ENCODE measurements at places on chromosomes 1 and 21.
A peak's percentile ranks its signal among the peaks of the same experiment; 100 is the strongest.

- DNase-seq = peak; percentile 44
These were observed 9.0 kb downstream of the IGSF9 start for GRCh38 chr1:159936273-159936904.

GRCh38 chr1:157319567-157319966, 181.4 kb upstream of the ETV3 start:
- DNase-seq = no peak

GRCh38 chr21:26852423-26852822, 7.2 kb upstream of the ADAMTS1 start:
- no peak for DNase-seq

DNA sequence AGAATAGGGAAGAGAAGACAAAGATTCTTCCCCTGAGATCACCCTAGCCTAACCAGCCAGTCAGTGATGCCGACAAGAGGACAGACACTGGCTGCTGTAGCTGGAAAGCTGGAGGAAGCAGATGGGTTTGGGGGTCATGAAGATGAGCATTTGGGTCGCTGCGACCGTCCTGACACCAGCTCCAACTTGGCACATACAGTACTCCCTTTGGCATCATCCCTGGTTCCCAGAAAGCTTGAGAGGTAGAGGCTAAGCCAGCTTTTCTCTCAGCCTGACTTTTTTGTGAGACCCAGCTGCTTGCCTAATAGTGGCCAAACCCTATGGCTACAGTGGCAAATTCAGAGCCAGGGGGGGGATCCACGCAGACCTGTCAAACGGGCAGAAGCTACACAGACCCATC, 43.0 kb upstream of the IKBKE start:
- no peak for DNase-seq

DNA sequence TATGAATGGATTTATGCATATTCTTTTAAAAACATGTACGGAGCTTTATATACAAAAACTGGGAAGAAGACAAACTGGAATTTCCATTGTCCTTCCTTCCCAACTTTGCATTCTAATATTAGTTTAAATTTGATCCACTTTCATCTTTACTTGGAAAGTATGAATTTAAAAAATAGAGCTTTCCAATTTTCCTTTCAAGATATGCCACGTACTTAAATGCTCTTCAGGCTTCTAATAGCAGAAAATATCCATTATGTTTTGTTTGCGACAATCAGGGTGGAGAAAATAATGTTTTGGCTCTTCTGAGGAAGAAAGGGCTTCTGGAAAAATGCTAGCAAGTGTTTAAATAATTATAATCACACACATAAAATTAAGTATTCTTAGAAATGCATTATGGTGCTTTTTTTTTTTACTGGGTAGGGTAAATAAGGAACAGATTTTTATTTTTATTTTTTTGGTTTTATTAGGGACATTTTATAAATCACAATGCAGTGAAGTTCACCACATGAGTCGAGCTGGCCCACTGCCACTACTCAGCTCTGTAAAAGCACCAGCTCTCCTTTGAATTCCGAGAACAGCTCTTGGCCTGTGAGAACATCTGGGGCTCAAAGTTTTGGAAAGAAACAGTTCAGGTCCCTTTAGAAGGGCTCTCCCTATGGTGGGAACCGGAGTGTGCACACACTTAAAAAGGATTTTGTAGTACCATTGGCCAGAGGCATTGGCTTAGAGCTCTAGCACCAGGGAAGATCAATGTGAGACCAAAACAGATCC, 287.4 kb upstream of the LYPLAL1 start:
- peak; percentile 54 for DNase-seq

GRCh38 chr1:234924450-234925355, 203.9 kb downstream of the TOMM20 start:
- DNase-seq = no peak

GRCh38 chr21:31908106-31909031, 35.5 kb downstream of the HUNK start:
- DNase-seq = peak; percentile 89

- DNase-seq = no peak
These were observed 25.7 kb upstream of the XPR1 start for GRCh38 chr1:180606155-180606554.

GRCh38 chr1:149977345-149977744, 33.2 kb downstream of the OTUD7B start:
- DNase-seq = no peak

DNA sequence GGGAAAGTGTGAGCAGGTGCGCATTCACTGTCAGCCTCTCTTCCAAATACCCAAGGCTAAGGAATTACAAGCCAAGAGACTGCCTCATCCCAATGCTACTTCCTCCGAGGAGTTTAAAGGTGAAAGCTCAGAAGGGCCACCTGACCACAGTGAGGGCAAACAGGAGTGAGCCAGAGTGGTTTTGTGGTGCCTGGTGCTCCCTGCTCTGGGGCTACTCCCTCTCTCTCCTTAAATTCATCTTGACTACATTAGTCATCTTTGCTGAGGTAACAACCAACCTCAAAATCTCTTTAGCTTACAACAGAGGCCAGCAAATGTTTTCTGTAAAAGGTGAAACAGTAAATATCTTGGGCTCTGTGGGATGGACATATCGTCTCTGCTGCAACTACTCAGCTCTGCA, 14.2 kb upstream of the ZBTB8A start:
- no peak for DNase-seq

DNA sequence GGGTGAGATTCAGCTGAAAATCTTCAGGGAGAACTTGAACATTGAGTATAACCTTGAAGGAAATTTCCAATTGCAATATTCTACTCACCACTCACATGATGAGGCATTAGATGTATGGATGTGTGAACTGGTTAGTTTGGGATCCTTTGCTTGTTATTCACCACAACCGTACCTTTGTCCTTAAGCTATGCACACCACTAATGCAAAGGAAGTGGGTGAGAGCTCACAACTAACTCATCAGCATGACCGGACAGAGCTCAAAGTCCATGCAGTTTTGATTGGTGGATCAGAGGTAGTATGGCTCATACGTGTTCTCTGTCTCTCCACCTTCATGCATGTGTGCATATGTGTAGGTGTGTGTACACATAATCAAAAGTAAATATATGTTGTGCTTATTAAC, 43.5 kb upstream of the MROH9 start:
- no peak for DNase-seq

GRCh38 chr1:100927276-100927675, 31.4 kb downstream of the SLC30A7 start:
- no peak for DNase-seq

DNA sequence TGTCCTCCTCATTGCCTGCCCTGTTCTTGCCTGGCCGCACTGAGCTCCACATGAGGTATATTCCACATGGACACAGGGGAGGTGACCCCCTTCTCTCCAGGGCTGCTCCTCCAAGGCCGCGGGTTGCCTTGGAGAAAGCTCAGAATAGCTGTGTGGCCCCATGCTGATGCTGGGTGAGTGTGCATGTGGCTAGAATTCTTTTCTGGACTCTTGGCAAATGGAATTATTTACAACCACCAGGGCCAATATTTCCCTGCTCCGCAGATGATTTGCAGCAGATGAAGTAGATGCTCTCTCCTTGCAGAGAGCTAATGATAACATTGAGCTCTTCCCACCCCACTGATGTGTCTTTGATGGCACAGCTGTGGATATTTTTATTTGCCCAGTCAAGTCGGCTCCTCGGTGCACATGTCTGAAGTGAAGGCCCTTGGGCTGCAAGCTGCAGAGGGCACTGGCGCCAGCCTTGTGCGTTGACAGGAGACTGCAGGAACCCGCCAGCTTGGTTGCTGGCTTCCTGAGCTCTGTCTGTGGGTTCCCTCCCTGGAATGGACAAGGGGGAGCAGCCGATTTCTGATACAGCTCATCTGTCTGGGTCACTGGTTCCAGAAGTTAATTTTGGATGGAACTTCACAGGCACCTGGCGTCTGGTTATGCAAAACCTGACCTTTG, 404.7 kb upstream of the VAMP3 start:
- peak; percentile 18 for DNase-seq

DNA sequence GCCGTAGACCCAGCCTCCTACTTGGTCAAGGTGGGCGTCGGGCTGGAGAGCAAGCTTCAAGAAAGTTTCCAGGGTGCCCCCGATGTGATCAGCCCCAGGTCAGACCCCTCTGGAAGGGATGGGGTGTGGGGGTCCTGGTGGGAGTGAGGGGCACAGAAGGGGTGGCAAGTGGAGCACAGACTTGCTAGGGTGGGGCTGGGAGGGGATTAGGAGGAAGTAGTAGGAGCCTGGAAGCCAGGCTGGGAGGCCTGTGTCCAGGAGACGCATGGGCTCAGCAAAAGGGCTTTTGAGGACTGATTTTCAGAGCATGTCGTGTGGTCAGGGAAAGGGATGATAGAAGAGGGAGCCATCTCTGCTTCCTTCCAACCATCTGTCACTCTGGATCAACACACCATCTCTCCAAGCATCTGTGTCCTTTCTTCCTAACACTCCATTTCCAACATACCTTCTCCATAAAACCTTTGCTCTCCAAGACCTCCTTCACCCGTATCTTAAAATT, 8.5 kb downstream of the TRIM46 start:
- no peak for DNase-seq

DNA sequence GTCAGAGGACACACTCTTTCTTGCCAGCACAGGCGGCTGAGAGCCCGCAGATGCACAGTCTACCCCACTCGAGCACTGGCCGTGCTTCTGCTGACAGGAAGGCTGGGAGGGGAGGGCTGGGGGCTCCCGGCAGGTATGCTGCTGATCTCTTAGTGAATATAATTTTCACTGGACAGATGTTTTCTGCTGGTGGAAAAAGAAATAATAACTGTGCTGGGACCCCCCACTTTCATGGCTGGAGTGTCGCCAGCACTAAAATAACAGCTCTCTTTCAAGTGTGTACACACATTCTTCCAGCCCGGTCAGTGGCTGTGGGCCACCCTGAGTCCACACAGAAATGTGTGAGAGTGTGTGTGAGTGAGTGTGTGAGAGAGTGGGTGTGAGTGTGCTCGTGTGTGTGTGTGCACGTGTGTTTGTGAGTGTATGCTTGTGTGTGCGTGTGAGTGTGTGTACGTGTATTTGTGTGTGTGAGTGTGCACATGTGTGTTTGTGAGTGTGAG, 167.7 kb upstream of the USP24 start:
- DNase-seq = no peak

DNA sequence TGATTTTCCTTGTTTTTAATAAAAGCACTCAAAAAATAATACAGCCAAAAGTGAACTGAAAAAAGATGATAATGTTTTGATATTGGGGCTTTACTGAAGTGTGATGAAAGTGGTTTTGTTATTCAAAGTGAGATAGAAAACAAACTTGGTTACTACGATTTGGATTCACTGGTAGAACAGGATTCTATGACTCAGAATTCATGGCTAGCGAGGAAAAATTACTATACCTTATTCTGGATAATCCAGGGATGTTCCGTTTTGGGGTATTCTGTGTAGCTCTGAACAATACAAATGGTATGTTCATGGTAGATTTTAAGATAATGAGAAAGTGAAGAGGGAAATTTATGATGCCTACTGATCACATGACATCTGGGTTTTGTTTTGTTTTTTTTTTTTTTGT, 117.7 kb downstream of the NRDC start:
- no peak for DNase-seq

GRCh38 chr1:116869611-116870010, 40.1 kb upstream of the PTGFRN start:
- DNase-seq = no peak

DNA sequence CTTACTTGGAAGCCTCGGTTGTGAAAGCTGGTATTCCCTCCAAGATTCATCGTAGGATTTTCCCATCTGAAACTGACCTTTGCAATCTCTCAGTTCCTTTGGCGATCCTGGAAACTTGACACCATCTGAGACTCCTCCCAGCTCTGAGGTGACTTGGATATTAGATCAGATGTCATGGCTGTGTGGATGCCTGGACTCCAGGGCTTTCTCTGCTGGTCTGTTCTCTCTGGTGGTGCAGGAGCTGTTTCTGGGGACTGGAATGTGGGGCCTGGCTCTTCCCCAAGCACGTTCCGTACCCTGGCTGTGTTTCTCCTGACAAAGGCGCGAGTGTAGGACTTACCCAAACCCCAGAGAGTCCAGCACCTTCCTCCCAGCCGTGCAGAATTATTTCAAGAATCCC, 252.2 kb downstream of the RPS6KC1 start:
- peak; percentile 75 for DNase-seq

- no peak for DNase-seq
These were observed 90.6 kb downstream of the DMRTB1 start for GRCh38 chr1:53549781-53550180.

- peak; percentile 64 for DNase-seq
These were observed 357.8 kb downstream of the SIPA1L2 start for GRCh38 chr1:232271991-232272589.

DNA sequence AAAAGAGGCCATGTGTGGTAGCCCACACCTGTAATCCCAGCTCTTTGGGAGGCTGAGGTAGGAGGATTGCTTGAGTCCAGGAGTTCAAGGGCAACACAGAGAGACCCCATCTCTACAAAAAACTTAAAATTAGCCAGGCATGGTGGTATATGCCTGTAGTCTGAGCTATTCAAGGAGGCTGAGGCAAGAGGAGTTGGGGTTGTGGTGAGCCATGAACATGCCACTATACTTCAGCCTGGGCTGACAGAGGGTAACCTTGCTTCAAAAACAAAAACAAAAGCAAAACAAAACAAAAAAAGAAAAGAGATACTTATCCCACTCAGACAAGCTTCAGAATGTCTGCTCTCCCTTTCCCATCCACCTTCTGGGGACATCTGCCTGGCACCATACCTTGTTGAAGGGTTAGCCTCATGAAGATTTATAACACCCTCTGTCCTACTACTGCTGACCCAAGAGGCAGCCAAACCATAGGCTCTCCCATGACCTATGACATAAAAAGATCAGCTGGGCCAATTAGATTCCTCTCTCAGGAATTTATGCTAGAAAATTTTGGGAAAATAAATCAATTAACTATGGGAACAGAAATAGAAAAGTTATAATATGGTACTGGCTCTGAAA, 13.2 kb downstream of the TMCO1 start:
- no peak for DNase-seq

- DNase-seq = no peak
These were observed 37.6 kb downstream of the DDAH1 start for GRCh38 chr1:85427331-85427730.

DNA sequence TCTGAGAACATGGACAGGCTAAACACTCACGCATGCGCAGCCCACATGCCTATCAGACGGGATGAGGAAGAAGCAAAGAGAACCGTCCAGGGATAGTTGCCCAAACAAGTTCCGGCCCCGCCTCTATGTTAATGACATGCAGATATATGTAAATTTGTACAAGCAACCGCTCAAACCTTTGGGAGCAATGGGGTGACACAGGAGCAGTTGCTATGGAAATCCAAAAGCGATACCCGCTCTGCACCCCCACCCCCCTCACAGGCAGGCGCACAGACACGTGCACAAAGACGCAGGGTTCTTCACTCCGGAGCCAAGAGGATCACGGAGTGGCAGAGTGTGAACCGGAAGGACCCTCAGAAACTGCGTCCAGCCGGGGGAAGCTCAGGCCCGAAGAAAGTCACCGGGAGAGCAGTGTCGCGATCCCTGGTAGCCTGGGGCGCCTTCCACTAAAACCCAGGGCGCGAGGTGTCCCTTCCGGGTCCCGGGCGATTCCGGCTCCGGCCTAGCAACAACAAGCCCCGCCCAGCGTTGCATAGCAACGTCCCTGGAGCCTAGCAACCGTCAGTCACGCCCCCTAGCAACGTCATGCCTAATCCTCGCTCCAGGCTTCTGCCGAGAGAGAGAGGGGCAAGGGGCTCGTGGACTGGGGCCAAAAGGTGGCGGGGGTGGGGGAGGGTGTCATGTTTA, 24.1 kb upstream of the ADGRB2 start:
- DNase-seq = peak; percentile 87

- no peak for DNase-seq
These were observed 431 bp downstream of the MTARC1 start for GRCh38 chr1:220787069-220787619.

Data from fibroblast of upper back skin (primary cell).